ENCODE measurements at places on chromosomes 4 and X.

GRCh38 chr4:169400832-169401231 lies 130.1 kb upstream of the SH3RF1 start:
- H3K4me1 ChIP-seq, result no peaks in the 10 kb centered on the region
- H3K36me3 ChIP-seq, result no peaks in the 10 kb centered on the region
- no peak for DNase-seq
- H3K27me3 ChIP-seq, result no peaks in the 10 kb centered on the region
- no peak overlapping the region for H3K4me3 ChIP-seq
- no peak overlapping the region for H3K27ac ChIP-seq

- no peak overlapping the region for H3K27ac ChIP-seq
- no peaks in the 10 kb centered on the region for H3K27me3 ChIP-seq
- no peak overlapping the region for H3K4me3 ChIP-seq
- DNase-seq, result no peak
- no peaks in the 10 kb centered on the region for H3K36me3 ChIP-seq
These were observed 85.9 kb upstream of the HELT start for GRCh38 chr4:184932343-184932742.

DNA sequence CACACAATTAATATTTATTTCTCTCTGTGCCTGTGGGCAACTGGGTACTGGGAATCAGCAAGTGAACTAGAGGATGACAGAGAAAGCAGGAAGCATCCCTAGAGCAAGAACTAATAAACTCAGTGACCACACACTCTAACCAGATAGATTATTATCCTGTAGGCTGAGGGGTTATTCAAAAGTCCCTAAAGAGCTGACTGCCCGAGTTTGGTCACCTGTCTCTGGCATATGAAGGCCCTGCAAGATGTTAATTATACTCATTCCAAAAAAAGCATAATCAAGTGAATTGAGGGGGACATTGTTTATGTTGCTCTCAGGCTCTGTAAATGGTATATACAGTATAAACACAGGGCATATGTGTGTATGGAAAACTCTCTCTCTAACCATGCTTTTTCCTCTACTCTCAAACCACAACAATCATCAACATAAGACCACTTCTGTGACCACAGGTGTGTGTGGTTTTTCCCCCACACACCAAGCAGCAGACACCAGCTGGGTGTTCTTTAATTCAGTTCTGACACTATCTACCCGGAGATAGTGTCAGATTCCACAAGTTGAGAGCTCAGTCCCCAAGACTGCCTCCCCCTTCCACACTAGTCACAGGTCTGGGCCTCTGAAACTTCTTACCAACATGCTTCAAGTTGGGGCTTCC lies 6.2 kb upstream of the HPSE start:
- H3K4me1 ChIP-seq, result no peaks in the 10 kb centered on the region
- H3K4me3 ChIP-seq, result no peak overlapping the region
- DNase-seq, result no peak
- no peaks in the 10 kb centered on the region for H3K27me3 ChIP-seq
- H3K36me3 ChIP-seq, result no peaks in the 10 kb centered on the region

GRCh38 chr4:177109769-177110168 lies 199.9 kb upstream of the NEIL3 start:
- no peak overlapping the region for H3K27ac ChIP-seq
- no peak overlapping the region for H3K4me3 ChIP-seq
- H3K4me1 ChIP-seq, result no peaks in the 10 kb centered on the region
- H3K36me3 ChIP-seq, result no peaks in the 10 kb centered on the region
- no peak for DNase-seq
- no peaks in the 10 kb centered on the region for H3K27me3 ChIP-seq

Data from ascending aorta (tissue), 2 donors.